EH (cell line): ENCODE measurements at places on chromosomes 2 and 18.
A peak's percentile ranks its signal among the peaks of the same experiment; 100 is the strongest.

GRCh38 chr2:14717131-14717530 is 84.6 kb downstream of the LRATD1 start:
- no peak for DNase-seq

- no peak for DNase-seq
Measured at GRCh38 chr18:32919799-32920198, 147.0 kb upstream of the KLHL14 start.

- DNase-seq, result no peak
Measured at GRCh38 chr2:23690421-23691105, 236.4 kb downstream of the ATAD2B start.

DNA sequence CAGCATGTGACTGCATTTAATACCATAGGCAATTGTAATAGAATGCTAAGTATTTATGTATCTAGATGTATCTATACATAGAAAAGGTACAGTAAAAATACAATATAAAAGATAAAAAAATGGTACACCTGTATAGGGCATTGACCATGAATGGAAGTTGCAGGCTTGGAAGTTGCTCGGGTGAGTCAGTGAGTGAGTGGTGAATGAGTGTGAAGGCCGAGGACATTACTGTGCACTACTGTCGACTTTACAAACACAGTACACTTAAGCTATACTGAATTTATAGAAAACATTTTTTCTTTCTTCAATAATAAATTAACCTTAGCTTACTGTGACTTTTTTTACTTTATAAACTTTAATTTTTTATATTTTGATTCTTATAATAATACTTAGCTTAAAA is 8.9 kb downstream of the DIS3L2 start:
- no peak for DNase-seq

- DNase-seq, result peak; percentile 85
Measured at GRCh38 chr2:117835990-117836760, 21.7 kb downstream of the DDX18 start.

DNA sequence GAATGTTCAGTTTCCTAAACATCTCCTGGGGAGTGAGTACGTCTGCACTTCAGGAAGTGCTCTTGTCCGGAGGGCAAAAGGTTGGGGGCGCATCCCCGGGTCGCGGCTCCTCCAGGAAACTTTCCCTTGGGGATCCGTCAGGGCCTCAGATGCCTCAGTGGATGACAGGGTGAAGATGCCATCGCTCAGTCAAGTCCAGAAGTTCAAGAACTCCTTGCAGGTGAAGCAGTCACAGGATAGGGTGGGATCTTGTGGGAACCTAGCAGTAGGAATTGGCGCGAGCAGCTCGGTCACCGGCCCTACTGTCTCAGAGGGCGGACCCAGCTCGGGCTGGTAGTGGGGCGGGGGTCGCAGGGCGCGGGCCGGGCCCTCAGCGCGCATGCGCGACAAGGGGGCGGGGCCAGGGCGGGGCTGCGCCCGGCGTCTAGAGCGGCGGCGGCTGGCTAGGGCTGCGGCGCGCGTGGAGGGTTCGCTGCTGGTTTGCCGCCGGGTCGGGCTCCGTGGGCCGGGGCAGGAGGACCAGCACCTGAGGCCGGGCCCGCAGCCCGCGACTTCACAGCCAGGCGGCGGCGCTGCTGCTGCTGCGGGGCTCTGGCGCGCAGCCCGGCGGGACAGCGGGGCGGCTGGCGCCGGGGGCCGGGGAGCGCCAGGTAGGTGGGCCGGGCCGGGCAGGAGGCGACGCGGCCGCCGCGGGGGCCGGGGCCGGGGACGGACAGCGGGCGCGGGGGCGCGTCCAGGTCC is at the start of gene INPP4A:
Gene INPP4A (plus strand): TSS at position 423 of the 741 bp plus-strand sequence. CDS start 75,191 bp downstream, outside the sequence.
- DNase-seq, result peak; percentile 69

DNA sequence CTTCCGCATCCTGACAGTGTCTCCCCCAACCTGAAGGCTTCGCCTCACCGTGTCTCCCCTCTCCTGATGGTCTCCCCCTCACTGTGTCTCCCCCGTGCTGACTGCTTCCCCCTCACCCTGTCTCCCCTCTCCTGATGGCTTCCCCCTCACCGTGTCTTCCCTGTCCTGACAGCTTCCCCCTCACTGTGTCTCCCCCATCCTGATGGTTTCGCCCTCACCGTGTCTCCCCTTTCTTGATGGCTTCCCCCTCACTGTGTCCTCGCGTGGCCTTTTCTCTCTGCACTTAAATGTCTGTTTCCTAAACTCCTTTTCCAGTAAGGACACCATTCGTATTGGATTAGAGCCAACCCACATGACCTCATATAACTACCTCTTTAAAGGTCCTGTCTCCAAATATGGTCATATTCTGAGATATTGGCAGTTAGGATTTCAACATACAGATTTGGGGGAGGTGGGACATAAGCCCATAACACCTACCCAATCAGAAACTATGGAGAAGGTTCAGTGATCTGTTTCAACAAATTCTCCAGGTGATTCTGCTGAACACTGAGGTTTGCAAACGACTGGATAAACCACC is 47.9 kb upstream of the RAB27B start:
- DNase-seq, result no peak

GRCh38 chr2:53498210-53498609 is 269.4 kb upstream of the CHAC2 start:
- DNase-seq, result peak; percentile 57

DNA sequence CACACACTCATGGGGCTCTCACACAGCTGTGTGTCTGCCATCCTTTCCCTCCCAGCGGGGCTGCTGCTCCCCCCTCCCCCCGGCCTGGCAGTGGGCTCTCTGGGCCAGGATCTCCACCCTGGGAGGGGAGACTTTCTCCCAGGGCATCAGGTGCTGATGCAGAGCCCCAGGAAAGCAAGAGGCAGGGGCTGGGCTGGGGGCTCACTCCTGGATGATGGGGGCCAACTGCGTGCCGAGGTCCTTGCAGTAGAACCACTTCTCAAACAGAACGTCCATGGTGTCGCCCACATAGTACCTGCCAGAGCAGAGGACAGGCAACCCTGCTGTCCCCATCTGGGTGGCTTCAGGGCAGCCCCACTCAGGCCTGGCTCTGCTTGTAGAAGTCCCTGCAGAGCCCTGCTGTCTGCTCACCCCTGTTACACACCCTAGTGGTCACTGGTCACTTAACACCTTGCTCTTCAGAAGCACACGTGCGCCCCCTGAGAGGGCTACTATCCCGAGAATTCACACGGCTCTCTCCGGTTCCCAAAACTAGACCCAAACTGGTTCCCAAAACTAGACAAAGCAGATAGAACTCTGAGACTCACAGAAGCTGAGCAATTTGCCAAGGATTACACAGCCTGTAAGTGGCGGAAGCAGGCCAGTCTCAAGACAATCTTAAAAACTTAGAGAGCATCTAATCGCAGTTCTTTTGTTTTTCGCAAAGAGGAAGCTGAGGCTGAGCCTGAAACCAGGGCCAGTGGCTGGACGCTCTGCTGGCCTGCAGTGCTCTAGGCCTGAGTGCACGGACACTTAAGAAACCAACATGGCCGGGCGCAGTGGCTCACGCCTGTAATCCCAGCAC is 6.6 kb upstream of the OXER1 start:
- DNase-seq, result peak; percentile 51

GRCh38 chr2:30287857-30288513 is 56.7 kb downstream of the LBH start:
- DNase-seq, result no peak

DNA sequence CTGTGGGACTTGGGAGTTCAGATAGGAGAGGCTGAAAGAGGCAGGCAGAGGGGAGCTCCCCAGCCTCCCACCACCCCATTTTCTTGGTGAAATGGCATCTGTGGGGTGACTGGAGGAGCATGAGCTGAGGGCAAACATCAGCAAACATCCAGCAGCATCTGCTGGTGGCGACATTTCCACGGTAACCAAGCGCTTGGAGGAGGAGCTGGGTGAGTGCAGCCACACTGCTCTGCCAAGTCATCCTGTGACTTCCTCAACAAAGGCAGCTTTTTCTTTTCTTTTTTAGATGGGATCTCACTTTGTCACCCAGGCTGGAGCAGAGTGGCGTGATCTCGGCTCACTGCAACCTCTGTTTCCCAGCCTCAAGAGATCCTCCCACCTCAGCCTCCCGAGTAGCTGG is 5.6 kb downstream of the TXNL4A start:
- peak; percentile 29 for DNase-seq

DNA sequence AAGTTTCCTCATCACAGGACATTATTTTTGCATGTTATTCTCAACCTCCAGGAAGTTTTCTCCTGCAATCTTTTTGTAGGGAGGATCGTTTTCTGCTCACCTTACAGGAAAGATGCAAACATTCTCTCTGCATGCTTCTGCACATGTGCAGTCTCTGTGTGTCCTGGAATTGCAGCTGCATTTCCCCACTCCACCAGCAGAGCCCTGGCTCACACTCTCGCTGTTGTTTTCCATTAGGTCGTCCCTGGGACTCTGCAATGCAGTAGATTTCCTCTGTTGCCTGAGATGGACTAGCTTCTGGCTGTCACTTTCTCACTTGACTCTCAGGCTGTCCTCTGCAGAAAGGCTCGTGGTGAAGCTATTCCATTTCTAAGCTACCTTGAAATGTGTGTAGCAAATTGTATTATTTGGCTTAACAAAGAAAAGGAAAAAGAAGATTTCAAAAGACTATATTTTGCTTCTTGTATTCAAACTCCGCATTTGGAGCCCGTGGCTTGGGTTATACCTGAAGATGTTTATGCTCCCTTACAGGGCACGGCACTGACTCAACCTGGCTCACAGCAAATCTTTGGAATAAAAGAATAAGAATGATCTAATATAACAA is 346.7 kb downstream of the RAD51AP2 start:
- no peak for DNase-seq

DNA sequence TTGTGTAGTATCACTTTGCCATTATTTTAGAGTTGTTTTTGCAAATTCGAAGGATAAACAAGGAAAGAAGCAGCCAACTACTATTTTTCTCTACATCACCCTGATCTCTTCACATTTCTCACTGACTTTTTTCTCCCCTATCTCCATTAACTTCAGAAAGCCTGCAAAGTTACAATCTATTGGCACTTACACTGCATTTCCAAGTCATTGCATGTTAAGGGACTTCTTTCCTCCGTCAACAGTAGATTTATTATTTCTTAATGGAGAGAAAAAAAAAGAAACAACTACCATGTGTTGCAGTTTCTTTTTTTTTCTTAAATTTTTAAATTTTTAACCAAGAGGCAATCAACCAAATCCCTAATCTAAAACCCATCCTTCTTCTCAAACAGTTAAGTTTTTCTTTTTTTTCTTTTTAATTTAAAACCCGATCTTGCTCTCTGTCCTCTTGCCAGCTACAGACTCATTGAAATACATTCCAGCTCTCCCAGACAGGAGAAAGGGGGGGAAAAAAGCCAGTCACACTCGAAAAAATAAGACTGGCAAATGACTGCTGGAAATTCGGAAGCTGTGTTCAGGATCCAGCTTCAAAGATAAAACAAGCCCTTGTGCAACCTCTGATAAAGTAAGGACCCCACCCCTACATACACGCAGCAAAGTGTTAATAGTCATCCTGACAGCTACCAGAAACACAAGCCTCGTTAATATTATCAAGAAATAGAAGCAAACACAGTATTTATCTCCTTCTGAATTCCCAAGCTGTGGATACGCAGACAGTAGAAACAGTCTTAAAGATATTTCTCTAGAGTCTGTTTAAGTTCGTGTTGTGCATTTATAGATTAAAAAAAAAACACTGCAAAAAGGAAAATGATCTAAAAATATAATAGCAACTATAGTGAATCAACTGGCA is 1.3 kb downstream of the LRRTM4 start:
- no peak for DNase-seq

DNA sequence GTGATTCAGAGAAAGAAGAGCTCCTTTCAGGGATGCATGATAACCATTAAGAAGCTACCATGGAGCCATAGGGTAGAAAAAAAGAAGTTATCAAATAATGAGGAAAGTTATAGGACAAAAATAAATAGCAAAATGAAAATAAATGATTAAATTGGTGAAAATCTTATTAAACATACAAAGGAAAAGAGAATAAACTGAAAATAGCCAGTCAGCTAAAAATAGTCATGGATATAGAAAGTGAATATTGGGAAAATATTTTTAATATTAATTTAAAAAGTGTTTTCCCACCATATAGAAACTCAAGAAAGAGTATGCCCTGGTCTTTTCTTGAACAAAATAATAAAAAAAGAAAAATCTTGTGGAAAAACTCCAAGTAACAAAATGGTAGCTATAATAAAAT is 209.2 kb upstream of the CDH19 start:
- DNase-seq, result no peak

DNA sequence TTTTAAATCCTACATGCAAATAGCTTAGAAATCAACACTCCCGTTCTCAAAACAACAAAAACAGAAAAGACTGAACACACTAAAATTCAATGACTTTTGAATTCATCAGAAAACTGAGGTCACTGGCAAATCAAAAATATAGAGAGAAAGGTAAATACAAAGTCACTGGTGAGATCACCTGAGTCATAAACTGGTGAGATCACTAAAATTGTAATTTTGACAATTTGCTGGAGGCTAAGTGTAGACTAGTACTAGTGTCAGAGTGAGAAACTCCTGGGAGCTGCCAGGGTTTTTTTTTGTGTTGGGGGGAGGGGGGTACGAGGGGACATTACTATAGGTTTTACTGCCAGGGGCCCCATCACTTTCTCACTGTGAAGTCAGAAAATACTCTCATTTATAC is 1876.0 kb upstream of the CELF4 start:
- no peak for DNase-seq
